ENCODE measurements at places on chromosomes 2 and 18. TPM values are rescaled to one million over a fixed set of nuclear protein-coding genes. Genes with fewer than 3 reads are reported as not detected.

DNA sequence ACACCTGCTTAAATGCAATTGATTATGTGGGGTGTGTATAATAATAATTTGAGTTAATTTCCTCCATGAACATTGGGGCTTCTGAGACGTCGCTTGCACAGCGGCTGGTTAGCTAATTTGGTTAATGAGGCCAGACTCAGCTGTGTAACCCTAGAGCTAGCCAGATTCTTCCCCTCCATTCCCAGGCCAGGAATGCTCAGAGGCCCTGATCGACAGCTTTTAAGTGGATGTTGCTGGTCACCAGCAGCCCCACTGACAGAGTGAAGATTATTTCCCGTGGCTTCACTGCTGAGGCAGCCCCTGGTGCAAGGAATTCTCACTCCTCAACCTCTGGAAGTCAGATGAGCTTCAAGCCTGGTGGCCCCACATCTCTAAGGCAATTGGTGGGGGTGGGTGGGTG, 12.4 kb upstream of the EPAS1 start:
- DNase-seq: no peak

DNA sequence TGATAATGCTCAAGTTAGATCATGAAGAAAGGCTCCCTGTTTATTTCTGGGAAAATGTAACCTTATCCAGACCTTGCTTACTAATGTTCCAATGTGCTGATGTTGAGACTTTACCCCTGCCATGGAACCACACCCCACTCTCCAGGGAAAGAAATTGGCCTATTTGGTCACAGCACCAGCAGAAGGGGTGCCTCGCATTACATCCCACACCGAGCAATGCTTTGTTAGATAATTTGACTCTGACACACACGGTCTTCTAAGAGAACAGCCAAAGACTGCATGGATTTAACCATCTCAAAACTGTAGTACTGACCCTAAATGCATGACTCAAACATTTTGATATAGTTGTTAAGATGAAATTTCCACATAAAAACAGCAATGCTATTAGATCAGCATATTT, 152.1 kb upstream of the CCDC150 start:
- peak; percentile 57 for DNase-seq

DNA sequence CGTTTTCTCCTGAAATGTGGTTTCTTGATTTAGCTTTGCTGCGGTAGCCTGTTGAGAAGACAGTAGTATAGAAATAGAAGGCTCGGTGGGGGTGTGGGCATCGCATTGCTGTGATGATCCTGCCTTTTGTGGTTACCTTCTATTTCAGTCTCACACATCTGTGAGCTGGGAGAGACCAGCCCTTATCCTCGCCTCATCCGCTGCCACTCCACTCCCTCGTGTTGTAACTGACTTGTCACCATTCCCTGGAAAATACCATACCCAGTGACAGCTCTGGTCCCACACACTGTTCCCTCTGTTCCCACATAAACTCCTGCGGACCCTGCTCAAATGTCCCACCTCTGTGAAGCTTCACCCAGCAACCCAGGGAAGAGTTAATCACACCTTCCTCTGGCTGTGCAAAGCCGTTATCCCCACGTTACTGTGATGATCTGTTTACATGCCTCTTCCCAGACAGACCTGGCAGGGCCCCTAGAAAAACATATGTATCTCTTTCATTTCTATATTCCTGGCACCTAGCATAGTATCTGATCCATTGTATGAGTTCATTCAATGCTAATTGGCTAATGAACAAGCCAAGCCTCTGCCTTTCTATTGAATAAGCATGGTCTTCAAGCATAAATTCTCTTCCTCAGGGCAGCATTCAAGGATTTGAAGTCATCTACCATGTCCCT, 114.6 kb downstream of the MAPK4 start:
- DNase-seq: no peak

DNA sequence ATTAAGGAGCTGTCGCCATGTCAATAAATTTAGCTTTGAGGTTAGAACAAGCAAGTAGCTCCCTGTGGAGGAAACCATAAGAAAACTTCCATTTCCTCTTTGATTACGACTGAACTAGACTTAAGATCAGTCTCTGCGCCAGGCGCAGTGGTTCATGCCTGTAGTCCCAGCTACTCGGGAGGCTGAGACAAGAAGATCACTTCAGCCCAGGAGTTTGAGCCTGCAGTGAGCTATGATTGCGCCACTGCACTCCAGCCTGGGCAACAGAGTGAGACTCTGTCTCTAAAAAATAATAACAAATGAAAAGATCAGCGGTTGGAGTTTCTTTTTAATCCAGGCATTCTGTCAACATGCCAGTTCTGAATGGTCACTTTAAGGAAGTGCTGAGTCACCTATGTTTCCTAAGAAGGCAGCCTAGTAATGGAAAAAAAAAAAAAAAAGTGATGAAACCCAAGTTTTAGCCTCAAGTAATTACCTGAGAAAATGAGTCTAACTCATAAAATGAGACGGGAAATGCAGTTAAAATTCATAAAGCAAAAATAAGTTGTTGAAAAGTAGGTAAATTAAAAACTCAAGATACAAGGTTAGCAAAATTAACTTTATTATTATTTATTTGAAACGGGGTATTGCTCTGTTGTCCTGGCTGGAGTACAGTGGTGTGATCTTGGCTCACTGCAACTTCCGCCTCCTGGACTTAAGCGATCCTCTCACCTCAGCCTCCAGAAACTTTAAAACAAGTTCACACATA, 10.2 kb downstream of the C18orf32 start:
- peak; percentile 74 for DNase-seq

The COLEC12 gene
- total RNA-seq: 56.9 TPM
